ENCODE measurements at places on chromosomes 5 and 9. TPM values are rescaled to one million over a fixed set of nuclear protein-coding genes. Genes with fewer than 3 reads are reported as not detected.

Gene TAF11L5
- total RNA-seq = not detected

Gene NAIF1
- total RNA-seq = 7.3 TPM

Gene ALG2
- 48.3 TPM for total RNA-seq

Gene SPATA31D4
- total RNA-seq = not detected

Gene ORM2
- not detected for total RNA-seq

Gene GAS1
- total RNA-seq = 45.8 TPM

Gene PCDHAC1
- total RNA-seq = 0.36 TPM

Gene PKD2L2
- not detected for total RNA-seq

Gene ELOVL7
- 1.00 TPM for total RNA-seq

Gene BRD9
- total RNA-seq = 23.7 TPM

Gene KIF20A
- 19.3 TPM for total RNA-seq

Measured in melanocyte of skin (primary cell).